ENCODE measurements at places on chromosomes 16 and 17.

GRCh38 chr16:25370541-25370940, 112.9 kb upstream of the ZKSCAN2 start:
- no peak for DNase-seq

- DNase-seq, result no peak
These were observed 29.6 kb downstream of the RGS9 start for GRCh38 chr17:65166787-65167186.

DNA sequence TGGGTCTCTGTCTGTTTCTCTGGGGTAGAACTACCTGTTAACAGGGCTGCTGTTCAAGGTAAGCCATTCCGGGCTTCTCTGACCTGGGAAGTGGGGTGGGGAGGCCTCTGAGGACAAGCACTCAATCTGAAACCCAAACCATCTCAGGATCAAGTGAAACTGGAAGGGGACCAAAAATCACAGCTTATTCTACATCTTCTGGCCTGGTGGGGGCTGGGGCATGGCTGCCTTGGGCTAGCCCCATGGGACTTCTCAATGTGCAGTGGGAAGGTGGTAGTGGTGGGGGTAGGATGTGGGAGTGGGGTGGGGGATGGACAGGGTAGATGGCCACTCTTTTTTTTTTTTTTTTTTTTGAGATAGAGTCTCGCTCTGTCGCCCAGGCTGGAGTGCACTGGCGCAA, 5.5 kb downstream of the FLOT2 start:
- DNase-seq, result no peak

DNA sequence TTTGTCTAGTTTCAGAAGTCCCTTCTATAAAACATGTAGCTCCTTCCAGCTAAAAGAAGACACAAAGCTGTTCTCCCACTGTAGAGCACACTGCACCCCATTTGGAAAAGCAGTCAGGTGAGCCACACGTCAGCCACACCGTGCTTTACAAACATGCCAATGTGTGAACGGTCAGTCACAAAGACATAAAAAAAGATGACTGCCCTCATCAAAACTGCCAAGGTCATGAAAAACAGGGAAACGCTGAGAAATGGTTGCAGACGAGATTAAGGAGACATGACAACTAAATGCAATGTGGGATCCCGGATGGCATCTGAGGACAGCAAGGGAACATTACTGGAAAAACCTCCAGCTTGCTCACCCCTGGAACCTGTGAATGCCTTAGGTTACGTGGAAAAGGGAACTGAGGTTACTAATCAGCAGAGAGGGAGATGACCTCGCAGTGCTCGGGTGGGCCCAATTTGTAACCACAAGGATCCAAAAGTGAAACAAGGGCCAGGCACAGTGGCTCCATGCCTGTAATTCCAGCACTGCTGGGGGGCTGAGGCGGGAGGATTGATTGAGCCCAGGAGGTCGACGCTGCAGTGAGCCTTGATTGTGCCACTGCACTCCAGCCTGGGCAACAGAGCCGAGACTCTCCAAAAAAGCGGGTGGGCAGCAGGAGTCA, 8.1 kb downstream of the ANKRD11 start:
- DNase-seq, result no peak

DNA sequence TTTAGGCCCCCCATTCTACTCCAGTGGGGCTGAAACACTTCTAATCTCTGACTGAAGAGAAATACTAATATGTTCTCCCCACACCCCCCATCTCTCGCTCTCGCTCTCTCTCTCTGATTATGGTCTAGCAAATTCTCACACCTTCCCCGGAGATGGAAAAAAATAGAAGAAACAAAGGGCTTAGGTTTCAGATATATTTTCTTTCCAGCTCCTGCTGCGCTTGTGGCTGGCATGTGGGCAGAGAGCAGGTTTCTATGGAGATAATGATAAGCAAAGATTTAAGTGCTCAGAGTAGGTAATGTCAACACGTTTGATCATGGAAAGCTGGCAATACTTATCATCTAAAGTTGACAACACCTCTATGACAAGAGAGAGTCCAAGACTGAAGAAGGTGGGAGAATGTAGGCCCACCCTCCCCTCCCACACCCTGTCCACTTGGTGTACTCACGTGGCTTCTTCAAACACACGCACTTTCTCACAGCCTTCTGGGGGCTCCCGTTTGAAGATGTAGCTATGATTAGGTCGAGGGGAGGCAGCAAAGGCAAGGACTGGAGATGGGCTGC, 8.0 kb upstream of the SLC35B1 start:
- no peak for DNase-seq

DNA sequence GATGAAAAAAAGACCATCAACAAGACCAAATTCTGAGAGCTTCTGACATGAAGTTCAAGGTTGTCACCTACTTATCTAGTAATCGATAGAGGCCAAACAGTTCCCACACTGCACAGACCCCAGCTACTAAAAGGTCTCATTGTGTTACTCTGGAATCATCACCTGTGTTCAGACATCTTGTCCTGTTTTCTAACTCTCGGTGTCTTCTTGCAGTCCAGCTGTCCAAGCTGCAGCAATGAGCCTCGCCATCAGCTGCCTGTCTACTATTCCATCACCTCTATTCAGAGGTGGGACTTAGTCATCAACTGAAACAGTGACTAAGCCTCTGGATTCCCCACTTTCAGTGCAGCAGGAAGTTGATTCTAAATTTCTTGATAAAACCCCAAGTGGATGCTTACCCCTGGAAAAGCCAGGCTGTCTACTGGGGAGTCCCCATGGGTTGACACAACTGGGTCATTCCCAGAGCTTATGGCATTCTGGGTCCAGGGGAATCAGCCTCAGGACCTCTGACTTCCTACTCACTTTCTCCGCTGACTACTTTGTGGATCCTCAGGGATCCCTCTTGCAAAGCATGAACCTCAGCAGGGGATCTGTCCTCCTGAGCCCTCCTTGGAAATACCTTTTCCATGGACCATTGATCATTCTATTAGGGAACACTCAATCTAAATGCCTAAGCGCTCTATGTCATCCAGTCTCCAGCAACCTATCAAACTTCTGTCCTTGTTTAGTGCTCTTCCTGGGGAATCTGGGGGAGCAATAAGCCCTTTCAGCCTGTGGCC, 46.5 kb downstream of the HNF1B start:
- no peak for DNase-seq

- DNase-seq, result no peak
These were observed 19.5 kb downstream of the N4BP1 start for GRCh38 chr16:48590476-48590875.

DNA sequence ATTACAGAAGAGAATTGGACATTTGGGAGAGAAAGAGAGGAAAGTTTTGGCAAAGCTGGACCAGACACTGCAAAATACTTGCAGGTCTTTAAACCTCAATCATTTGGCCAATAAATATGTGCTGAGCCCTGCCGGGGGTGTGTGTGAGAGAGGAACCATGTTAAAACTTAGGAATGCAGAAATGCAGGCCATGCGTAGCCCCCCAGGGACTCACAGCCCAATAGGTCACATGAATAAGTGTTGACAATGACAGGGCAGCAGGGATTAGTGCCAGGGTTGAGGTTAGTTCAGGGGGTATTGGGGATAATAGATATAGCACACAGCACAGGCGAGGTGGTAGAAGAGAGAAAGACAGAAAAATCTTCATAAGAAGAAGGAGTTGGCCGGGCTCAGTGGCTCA, 113.3 kb upstream of the ADAMTS18 start:
- no peak for DNase-seq

GRCh38 chr17:73414171-73414955, 102.6 kb upstream of the CDC42EP4 start:
- no peak for DNase-seq

- no peak for DNase-seq
These were observed 355.4 kb downstream of the CA10 start for GRCh38 chr17:51803161-51803560.

DNA sequence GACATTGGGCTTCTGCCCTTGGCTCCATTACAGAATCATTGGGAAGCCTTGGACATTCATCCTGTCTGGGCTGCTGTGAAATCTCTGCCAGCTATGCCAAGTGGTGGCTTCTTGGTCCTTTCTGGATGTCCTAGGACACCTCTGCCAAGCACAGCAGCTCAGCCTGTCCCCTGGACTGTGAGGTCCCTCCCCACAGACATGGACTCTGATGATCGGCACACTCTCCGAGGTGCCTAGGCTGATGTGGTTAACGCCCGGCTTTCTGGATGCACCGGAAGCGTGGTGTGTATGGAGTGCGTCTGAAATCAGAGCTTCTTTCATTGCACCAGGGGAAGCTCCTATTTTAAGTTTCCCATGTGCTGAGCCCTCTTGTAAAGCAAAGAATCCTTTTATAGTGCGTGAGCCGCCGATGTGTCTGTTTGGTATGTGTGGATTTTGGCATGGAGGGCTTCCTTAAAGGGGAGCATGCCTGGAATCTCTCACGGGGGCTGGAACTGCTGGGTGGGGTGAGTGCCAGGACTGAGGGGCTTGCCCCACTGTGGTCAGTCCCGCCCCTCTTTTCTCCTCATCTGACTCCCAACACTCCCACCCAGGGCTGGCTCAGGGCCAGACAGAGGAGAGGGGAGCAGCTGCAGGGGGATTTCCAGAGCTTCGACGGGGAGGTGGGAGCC, 7.0 kb upstream of the ARHGAP23 start:
- no peak for DNase-seq

GRCh38 chr17:34237458-34237857, 17.6 kb upstream of the CCL2 start:
- no peak for DNase-seq

GRCh38 chr16:11361701-11362451, 16.6 kb downstream of the RMI2 start:
- no peak for DNase-seq

DNA sequence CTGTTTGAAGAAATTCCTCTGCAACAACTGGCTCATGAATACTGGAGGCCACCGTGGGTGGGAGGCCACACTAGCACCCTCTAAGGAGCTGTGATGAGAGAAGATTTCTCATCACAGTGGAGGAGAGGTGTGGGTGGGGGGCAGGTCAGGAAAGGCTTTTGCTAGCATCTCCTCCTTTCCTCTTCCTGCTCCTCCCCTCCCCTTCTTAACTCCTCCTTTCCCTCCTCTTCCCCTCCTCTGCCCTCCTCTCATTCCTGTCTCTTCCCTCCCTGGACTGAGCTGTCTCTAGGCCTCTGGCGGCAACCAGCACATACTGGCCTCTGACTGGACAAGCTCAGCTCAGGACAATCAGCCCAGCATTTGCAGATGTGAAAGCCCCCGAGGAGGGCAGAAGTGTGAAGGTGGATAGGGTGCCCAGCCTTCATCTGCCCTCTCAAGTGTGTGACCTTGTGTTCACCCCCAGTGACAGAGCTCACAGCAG, 19.0 kb upstream of the LHX1 start:
- DNase-seq, result no peak

GRCh38 chr16:9060225-9060624, 31.2 kb upstream of the HAPSTR1 start:
- DNase-seq, result no peak

DNA sequence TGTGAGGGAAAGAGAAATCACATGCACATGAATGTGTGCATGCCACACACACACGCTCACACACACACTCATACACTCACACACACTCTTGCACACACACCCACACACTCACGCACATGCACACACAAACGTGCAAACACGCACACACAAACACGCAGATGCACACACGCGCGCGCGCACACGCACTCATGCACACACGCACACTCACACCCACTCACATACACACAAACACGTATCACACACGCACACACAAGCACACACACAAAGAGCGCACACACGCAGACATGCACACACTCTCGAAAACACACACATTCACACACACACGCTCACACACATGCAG, 72.2 kb downstream of the GAS7 start:
- DNase-seq, result no peak

- DNase-seq, result peak; percentile 26
These were observed 3.8 kb upstream of the HAP1 start for GRCh38 chr17:41738077-41738800.

DNA sequence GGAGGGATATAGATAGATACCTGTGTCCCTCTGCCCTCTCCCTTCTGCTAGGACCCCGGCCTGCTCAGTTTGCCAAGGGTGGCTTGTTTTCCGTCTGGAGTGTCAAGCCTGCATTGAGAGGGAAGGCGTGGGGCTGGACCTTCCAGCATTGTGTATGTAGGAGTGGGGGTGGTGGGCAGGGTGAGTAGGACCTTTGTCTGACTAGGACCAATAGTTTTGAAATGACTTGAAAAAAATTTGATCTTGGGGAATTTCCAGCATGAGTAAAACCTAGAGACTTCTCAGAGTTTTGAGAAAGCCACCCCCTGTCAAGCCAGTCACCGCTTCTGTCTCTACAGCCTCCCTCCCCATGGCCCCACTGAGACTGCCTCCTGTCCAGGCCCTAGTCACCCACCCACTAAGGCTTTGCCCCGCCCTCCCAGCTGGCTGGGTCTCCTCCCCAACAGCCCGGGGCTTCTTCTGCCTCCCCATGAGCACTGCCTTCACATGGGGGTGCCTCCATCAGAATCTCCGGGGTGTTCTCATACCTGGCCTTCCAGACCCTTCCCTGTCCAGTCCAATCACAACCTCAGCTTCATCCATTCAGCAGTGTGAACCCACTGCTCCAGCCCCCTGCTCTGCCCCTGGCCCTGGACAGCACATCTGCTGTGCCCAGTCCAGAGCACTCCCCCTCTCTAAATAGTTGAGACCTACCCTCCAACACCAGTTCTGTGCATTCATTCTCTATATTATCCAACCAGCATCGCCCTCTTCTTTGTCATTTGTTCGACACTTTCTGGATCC, 207.0 kb downstream of the MSI2 start:
- DNase-seq, result no peak

GRCh38 chr16:86862595-86863280, 284.4 kb downstream of the FOXL1 start:
- no peak for DNase-seq

GRCh38 chr16:85190572-85190971, 78.3 kb upstream of the CIBAR2 start:
- DNase-seq, result no peak

DNA sequence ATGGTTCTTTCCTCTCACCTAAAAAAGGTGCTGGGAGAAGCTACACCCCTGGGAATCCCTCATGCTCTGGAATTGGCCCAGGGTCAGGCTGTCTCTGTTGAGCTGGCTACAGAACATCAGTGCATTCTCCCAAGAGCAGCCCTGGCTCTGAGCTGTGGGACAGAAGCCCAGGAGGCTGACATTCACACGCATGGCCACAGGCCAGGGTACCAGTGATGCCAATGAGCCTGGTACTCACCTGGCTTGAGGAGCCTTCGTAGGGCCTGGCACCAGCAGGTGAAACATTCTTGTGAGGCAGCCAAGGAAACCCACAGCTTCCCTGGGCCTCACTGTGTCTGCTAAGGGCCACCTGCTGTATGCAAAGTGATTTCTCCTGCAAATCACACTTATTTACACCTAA, 121.7 kb upstream of the CCL2 start:
- DNase-seq, result no peak

GRCh38 chr17:61617330-61617729, 26.3 kb upstream of the NACA2 start:
- DNase-seq, result no peak

Measured in pulmonary artery endothelial cell (primary cell).